ENCODE measurements at places on chromosomes 2 and 18.

GRCh38 chr2:218897394-218898108 is 16.9 kb downstream of the WNT10A start:
- no peak for DNase-seq

DNA sequence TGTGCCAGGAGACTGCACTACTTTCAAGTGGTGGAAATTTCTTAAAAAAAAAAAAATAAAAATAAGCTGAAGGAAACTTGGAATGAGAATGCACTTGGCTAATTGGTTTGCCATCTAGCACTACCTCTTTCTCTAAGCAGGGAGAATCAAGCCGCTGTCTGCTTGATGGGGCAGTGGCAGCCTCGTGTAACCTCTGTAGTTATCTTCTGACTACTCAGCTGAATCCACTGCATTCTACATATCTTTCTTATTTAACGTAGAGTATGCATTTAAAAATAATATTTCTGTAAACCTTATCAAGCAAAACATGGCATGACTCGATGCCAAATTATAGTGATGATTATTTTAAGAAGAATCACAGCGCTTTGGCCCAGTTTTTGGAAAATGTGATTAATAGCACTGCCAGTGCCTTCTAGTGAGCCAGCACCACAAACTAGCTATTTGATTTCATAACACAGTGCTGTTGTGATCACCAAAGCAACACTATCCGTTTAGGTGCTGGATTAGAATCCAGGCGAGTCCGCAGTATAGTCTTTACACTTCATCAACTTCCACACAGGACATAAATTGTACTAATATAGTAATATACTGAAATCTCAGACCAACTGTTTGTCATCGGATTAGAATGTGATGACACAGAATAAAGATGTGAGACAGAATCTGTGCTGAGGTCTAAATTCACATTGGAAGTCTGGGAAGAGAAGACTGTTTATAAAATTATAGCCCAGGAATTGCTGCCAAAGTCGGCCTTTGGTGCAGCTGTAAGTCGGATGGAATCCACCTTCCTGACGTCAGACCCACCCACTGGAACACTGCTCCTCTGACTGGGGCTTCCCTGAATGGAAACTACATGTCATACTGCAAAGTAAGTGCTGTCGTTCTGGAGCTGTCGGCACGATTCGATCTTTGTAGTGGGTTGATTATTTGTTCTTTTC is 136.5 kb upstream of the ETAA1 start:
- no peak for DNase-seq

DNA sequence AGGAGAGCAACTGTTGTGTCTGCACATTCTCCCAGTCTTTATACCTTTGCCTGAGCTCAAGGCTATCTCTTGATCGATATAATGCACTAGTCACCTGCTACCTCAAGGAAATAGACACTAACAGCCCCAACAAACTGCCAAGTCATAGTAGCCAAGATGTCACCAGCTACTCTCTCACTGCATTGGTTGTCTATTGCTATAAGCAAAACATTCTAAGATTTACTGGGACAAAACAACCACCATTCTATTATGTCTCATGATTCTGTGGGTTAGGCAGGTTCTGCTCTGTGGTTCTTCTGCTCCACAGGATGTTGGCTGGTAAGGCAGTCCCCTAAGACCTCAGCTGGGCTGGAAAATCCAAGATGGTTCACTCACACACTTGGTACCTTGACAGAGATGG is 28.5 kb upstream of the MLPH start:
- DNase-seq = no peak

DNA sequence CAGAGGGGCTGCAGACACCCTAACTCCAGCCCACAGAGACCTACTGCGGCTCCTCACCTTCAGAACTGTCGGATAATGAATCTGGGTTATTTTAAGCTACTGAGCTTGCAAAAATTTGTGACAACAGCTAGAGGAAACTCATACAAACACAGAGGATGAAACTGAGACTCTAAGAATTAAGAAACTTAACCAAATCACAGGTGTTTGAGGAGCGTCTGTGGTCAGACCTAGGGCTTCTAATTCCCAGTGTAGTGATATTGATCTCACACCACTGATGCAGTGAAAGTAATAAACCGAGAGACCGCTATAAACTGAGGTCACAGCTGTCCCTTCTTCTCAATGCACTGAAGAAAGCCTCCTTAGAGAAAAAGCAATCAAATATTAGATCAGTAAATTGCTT is 110.1 kb downstream of the RGPD3 start:
- no peak for DNase-seq

DNA sequence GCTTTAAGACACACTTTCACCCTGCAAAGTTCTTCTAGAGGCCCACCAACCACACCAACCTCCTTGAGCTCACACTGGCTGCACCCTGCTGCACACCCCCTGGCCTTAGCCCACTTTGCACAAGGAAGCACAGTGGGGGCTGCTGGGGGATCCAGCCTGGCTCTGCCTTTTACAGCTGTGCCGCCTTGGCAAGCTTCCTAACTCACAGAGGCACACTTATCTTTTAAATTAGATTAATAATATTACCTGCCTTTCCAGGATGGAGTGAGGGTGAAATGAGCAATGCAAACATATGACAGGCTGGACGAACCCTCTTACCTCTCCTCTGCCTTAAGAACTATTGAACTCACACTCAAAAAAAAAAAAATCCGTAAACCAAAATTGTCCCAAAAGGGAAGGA is 715.8 kb upstream of the ID2 start:
- DNase-seq = no peak

DNA sequence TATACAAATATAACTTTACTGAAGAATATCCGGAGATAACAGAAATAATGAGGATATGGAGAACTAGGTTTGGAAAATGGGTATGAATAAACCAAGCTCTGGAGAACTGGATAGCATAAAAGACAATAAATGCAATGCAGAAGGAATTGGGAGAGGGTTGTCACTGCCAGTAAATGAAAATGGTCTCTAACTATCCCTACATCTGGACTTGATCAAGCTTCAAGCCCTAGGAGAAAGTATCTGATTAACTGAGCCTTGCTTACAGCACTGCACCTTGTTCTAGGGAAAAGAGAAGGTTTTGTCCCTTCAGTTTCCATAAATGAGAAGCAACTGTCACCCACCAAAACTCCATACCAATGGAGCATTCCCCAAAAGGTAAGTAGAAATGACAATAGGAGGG is 514.6 kb upstream of the ZEB2 start:
- no peak for DNase-seq

GRCh38 chr2:217941886-217942728 is 60.7 kb downstream of the TNS1 start:
- no peak for DNase-seq
